ENCODE measurements at places on chromosomes 16 and 17.

DNA sequence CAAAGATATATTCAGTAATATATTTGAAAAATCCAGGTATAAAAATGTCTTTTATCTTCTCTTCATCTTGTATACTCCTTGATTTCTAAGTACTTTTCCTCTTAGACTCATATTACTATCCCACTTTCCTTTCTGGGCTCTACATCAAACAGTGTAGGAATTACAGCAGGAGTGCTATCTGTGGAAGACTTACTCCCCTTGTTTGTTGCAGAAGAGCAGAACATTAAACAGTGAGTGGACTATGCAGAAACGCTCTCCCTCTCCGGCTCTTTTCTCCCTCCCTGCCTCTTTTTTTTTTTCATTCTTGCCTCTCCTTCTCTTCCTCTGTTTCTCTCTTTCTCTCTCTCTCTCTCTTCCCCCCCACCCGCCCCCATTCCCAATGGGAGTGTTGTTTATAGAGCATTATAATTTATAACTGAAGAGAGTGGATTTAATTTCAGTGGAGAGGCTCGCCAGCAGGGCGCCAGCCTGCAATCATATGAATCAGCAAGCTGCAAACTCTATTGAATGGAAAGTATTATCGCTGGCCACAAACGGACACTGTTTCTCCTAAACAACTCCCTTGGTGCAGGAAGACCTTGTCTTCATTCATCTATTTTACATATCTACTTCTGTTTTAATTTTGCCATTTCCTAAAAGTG is 242.3 kb upstream of the TBX2 start:
- DNase-seq = no peak

DNA sequence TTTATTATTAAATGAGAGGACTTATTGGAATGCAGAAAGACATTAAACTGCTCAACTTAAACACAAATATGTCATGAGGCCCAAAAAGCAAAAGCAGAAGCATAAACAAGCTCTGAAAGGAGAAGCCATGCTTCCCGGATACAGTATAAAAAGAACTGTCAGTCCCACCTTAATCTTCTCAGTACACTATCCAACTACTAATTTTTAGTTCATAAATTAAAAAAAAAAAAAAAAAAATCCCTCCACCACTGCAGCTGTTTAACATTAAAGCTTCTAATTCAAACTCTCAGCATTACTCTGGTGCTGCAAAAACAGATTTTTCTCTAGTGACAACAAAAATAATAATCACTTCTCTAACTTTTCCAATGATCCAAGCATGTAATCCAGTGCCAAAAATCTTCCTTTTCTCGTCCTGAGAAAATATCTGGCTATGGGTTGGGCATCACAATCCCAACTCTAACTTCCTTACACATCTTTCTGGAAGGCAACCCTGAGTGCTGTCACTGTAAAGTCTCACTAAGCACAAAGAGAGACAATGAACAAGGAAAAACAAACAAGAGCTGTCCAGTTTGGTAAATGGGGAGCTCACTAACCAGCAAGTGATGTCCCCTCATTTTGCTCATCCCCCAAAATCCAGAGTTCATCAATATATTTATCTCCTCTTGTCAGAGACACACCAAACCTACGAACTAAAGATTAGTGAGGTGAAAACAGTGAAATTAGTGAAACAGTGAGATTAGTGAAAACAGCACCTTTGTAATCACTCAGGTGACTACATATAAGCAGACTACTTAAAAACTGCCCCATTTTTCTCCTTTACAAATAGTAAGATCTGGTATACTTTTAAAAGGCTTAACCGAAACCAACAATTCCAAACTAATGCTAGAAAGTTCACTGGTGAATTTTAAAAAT is 5.5 kb downstream of the USP32 start:
- DNase-seq = no peak

GRCh38 chr17:10369239-10369638 is 3.6 kb downstream of the MYH13 start:
- DNase-seq = no peak

DNA sequence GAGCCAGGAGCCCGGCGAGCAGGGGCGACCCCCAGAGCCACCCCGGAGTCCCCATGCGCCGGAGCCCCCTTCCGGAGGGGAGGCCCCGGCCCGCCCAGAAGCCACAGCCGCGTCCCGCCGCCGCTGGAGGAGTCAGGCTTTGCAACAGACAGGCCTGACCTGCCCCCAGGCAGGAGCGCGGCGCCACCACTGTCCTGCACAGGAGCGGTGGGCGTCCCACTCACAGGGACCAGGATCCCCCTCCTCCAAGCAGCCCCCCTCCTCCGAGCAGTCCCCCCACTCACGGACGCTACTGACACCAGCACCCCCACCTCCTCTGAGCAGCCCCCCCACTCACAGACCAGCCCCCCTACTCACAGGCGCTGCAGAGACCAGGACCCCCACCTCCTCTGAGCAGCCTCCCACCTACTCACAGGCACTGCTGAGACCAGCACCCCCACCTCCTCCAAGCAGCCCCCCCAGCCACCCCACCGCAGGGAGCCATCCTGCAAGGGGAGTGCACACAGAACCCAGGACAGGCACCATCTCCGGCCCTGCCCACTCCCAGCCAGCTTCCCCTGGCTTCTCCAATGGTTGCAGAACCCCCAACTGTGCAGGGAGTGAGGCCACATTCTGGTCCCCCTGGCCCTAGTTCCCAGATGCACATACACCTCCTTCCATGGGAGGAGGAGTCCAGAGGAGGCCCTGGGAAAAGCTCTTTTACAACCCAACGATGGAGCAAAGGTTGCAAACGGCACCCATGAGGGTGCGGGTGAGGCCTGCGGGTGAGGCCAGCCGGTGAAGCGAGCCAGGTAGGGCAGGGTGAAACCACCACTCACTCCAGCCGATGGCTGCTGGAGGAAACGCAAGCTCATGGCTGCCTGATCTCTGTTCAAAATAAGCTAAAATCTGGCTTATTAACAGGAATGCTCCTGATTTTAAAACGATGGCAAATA is 69.9 kb downstream of the ABR start:
- peak; percentile 31 for DNase-seq

All from lung microvascular endothelial cell (primary cell).